ENCODE measurements at places on chromosomes 1 and 21. TPM values are rescaled to one million over a fixed set of nuclear protein-coding genes. Genes with fewer than 3 reads are reported as not detected.

- DNase-seq = peak; percentile 29
These were observed 120.2 kb upstream of the SLC45A1 start for GRCh38 chr1:8197493-8198282.

GRCh38 chr1:115436596-115436995 is 98.5 kb upstream of the NGF start:
- no peak for DNase-seq

DNA sequence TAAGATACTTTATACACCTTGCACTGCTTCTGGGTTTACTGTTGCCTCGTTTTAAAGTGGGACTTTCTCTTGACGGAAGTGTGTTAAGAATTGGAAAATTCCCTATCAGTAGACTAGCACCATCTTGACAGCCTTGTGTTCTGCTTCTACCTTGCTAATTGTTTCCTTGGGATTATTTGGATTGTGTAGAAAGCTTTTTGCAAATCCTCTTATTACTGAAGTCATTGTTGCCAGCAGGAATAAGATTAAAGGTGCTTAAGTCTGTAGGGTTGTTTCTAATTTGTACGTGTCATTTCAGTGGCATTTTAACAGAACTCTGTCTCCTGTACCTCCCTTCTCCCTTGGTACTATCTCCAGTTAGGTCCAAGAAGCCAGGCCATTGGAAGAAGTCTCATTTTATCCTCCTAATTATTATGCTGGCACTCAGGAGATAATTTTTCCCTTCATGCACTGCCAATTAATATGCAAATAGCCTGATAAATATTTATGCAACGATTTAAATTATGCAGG is 107.7 kb downstream of the POU2F1 start:
- DNase-seq = no peak

DNA sequence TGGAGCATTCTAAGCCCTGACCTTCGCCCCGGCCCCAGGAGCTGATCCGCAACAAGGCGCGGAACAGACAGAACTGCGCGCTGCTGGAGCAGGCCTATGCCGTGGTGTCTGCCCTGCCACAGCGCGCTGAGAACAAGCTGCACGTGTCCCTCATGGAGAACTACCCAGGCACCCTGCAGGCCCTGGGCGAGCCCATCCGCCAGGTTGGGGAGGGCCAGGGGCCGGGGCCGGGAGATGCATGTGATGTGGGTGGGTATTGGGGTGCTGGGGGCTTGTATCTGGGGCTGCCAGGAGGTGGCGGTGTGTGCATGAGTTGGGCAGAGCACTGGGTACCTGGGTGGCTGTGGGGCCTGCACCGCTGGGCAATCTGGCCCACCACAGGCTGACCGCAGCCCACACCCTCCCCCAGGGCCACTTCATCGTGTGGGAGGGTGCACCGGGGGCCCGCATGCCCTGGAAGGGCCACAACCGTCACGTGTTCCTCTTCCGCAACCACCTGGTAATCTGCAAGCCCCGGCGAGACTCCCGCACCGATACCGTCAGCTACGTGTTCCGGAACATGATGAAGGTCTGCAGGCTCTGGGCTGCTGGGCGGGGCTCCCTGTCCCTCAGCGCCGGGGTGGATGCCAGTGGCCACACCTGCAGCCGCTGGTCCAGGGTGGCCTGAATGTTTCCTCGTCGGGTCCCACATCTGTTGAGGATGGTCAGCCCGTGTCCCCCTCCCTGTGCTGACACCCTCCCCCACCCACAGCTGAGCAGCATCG is 65.8 kb downstream of the TRIM11 start:
- peak; percentile 55 for DNase-seq

DNA sequence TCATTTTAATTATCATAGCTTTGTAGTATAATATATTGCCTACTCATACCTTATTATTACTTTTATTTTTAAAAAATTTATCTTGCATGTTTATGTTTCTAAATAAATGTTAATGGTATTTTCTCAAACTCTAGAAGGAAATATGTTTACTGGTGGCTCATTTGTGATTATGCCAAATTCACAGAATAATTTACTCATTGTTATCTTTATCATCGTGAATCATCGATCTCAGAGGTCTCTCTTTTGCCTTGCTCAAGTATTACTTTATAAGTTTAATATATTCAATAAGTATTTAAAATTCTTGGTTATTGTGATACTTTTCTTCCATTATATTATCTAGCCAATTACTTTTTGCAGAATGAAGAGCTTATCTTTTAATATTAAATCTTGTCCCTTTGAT is 836.7 kb upstream of the ADAMTS5 start:
- no peak for DNase-seq

DNA sequence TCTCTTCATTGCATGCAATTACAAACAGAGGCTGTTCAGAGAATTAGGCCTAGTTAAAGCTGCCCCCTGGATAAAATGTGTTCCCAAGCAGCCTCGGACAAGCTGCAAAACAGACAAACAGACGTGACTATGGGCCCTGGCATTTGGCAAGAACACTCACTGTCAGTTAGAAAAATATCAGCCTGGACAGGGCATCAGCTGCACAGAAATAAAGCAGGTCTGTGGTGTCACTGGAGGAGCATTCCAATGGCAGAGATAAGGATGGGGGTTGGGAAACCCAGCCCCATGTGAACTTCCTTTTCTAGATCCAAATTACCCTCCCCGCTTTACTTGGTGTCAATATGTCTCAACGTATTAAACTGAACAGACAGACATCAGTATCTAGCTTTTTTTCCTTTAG is 177.1 kb downstream of the GPATCH2 start:
- DNase-seq = no peak

DNA sequence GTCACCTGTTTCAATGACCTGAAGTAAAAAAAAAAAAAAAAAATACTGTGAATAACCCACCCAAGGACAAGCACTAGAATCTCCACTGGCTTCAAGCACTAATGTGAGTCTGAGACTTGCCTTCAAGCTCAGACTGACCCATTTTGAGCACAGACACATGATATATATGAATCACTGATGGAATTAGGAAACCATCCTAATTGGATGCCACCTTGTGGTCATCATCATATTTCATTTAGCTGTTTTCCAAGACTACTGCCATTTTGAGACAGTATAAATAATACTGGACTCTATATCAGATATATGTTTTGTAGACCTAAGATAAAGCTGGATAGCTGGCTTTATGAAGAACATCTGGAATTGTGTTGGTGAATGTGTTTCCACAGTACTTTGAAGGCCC is 1232.0 kb downstream of the KCNT2 start:
- DNase-seq = no peak

- no peak for DNase-seq
These were observed 13.5 kb downstream of the MAP3K21 start for GRCh38 chr1:233340966-233341516.

- no peak for DNase-seq
These were observed 15.8 kb downstream of the SPEN start for GRCh38 chr1:15863156-15863901.

- DNase-seq = no peak
These were observed 80.5 kb downstream of the C1orf21 start for GRCh38 chr1:184467295-184467694.

GRCh38 chr1:156862997-156863599 is 2.4 kb downstream of the NTRK1 start:
- DNase-seq = no peak

GRCh38 chr1:205726619-205727125 is 23.3 kb downstream of the NUCKS1 start:
- DNase-seq = no peak

GRCh38 chr1:90486996-90487395 is 230.1 kb downstream of the BARHL2 start:
- DNase-seq = no peak

GRCh38 chr21:38439957-38440356 is 58.3 kb downstream of the ERG start:
- no peak for DNase-seq

DNA sequence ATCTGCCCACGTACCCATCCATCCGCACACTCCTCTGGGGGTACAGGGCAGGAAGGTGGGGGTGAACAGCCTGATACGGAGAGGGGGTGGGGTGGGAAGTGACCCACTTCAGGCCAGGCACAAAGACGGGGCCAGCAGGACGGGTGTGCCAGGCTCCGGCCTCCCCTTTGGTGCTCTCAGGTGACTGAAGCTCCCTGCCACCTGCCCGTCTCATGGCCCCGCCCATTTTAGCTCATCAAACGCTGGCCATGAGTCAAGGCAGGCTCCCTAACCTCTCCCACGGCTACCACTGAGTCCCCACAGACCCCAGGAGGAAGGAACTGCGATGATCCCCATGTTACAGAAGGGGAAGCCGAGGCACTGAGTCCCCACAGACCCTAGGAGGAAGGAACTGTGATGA is 109.6 kb downstream of the CRYAA start:
- peak; percentile 3 for DNase-seq

DNA sequence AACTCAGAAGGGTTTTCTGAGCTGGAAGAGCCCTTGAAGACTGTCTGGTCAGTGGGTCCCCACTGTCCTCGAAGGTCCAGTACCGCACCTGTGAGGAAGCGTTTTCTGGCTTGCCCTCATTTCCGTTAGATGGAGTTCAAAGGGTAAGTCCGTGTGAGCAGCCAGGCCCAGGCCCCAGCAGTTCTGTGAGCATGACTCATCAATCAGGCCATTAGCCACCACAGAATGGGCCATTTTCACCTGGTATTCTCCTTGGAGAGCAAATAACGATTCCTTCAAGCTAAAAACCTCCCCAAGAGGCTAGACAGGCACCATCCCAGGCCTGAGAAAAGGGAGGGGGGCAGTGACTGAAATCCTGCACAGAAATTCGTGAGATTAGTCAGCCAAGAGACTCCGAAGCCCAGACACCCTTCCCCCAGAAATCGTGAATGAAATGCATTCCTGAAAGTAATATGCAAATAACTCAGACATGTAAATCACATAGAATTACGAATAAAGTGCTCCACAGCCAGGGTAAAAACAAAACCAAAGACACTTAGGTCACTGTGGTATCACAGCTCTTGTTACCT is 66.0 kb downstream of the BCAR3 start:
- DNase-seq = no peak

DNA sequence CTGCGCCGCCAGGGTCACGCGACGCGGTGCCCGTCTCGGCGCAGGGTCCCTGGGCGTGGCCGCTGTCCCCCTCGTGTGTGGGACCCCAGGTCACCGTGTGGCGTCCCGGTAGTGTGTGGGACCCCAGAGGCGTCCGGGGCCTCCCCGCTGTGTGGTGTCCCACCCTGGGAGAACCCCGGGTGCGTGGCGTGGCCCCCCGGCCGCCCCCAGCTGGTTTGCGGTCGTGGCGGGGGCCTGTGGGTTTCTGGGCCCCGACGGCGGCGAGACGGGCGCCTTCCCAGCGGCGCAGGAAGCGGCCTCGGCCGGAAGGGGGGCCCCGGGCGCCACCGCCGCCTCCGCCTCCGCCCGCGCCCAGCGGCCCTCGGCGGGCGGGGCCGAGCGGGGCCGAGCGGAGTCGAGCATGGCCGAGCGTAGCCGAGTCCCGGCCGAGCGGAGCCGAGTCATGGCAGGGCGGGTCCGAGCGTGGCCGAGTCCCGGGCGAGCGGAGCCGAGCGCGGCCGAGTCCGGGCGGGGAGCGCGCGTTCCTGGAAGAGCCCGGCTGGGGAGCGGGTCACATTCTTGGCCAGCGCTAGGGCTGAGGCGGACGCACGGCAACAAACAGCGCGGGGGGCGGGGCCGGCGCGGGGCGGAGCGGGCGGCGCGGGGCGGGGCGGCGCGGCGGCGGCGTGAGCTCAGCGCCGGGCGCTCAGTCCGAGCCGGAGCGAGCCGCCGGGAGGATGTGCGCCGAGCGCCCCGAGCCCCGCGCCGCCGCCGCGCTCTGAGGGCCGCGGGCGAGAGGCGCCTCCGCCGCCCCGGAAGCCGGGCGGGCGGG is 568 bp upstream of the SKI start:
- peak; percentile 96 for DNase-seq

TMEM81 gene
- 3.3 TPM for polyA plus RNA-seq

CCNL2 gene
- polyA plus RNA-seq = 42.3 TPM

TMEM51 gene
- polyA plus RNA-seq = 3.8 TPM

ZFP69B gene
- polyA plus RNA-seq = 1.5 TPM

DYRK3 gene
- polyA plus RNA-seq = 26.0 TPM

CDC42BPA gene
- 15.7 TPM for polyA plus RNA-seq

DDR2 gene
- 7.4 TPM for polyA plus RNA-seq

NEK2 gene
- 0.10 TPM for polyA plus RNA-seq

AMY1B gene
- polyA plus RNA-seq = not detected

B3GALT2 gene
- 39.4 TPM for polyA plus RNA-seq

NBPF6 gene
- polyA plus RNA-seq = not detected
